ENCODE measurements at places on chromosomes 3 and 15.

GRCh38 chr15:40782609-40783227 is 12.9 kb downstream of the C15orf62 start:
- peak; percentile 65 for DNase-seq

DNA sequence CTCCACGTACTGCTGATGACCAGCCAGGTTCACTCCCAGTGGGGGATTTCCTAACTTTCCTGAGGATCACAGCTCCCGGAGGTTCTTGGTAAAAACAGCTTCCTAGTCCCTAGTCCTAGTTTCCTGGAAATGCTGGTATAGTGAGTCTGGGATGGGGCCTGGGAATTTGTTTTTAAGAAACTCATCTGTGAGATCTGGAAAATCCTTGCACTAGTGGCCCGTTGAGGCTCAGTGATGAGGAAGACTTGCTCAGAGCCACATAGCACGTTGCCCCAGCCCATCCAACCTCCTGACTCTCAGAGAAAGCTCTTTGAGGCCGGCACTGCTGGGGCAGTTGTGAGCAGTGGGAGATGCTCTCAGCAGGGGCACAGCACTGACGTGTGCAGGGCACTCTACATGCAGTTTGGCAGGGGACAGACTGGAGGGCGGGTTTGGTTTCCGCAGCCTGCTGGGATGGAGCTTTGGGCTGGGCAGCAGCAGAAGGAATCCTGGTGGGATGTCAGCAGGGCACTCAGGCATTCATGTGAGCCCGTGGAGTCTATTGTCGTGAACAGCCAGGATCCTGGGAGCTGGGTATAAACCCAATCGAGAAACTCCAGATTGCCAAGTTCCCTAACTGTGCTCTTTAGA is 31.6 kb downstream of the SAXO2 start:
- DNase-seq: no peak

GRCh38 chr15:94008104-94009074 is 223.0 kb upstream of the MCTP2 start:
- DNase-seq: no peak

DNA sequence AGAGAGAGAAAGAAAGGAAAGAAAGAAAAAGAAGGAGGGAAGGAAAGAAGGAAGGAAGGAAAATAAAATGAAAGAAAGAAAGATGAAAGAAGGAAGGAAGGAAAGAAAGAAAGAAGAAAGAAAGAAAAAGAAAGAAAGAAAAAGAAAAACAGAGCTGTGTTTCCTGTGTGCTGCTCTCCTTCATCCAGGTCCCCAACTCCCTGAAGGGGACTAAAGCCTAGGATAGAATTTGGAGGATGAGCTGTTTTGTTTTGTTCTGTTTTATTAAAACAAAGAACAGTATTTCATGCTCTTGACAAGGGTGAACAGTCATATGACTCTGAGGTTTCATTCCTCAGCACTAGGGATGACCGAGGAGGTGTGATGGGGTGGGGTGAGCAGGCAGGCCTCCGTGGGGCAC is 164.8 kb upstream of the NDN start:
- no peak for DNase-seq
